ENCODE measurements at places on chromosomes 5 and 9. TPM values are rescaled to one million over a fixed set of nuclear protein-coding genes. Genes with fewer than 3 reads are reported as not detected.

GRCh38 chr9:136840877-136841645 lies 1.2 kb upstream of the AJM1 start:
- peak; percentile 95 for DNase-seq
- H3K27me3 ChIP-seq: no peaks in the 10 kb centered on the region
- H3K4me1 ChIP-seq: peaks cover 45% of the 10 kb centered on the region
- H3K36me3 ChIP-seq: no peaks in the 10 kb centered on the region

- DNase-seq: no peak
- no peaks in the 10 kb centered on the region for H3K27me3 ChIP-seq
- H3K36me3 ChIP-seq: no peaks in the 10 kb centered on the region
- H3K4me1 ChIP-seq: no peaks in the 10 kb centered on the region
- no peak overlapping the region for H3K4me3 ChIP-seq
Observed at GRCh38 chr5:38245307-38245706, 13.1 kb upstream of the EGFLAM start.

Gene PCDHGC5
- 3.1 TPM for total RNA-seq

- H3K36me3 ChIP-seq: no peaks in the 10 kb centered on the region
- no peak overlapping the region for H3K27ac ChIP-seq
- H3K27me3 ChIP-seq: no peaks in the 10 kb centered on the region
- DNase-seq: no peak
- H3K4me3 ChIP-seq: no peak overlapping the region
Observed at GRCh38 chr5:55146080-55146479, 13.9 kb upstream of the GPX8 start.

DNA sequence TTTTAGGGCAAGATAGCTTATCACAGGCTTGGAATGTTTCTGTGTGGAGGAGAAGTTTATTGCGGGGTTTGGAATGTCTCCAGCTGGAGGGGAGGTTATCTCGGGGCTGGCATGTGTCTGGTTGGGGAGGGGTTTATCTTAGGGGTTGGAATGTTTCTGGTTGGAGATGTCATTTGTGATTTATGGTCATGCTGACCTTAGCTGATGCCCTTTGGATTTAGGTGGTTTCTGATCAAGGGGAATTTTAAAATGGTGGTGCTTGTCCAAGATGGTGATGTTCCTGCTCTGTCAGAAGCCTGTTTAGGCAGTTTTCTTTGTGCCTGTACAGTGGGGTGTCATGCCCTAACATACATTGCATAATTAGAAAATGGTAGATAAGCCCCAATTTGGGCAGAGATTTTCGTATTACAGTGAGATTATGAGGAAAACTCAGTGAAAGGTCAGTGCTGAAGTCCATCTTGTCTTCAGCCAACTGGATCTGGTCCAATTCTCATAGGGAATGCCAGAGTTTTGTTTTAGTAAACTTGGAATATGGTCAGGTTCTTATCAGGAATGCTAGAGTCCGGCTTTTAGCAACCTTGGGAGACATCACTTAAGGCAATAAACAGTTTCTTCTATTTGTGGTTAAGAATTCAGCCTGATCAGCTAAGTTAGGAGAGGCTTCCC lies 14.3 kb downstream of the CDK20 start:
- no peaks in the 10 kb centered on the region for H3K36me3 ChIP-seq
- peaks cover 17% of the 10 kb centered on the region for H3K4me1 ChIP-seq
- H3K27me3 ChIP-seq: no peaks in the 10 kb centered on the region
- H3K27ac ChIP-seq: peak overlapping the region; percentile 5
- H3K4me3 ChIP-seq: no peak overlapping the region
- DNase-seq: peak; percentile 45

DNA sequence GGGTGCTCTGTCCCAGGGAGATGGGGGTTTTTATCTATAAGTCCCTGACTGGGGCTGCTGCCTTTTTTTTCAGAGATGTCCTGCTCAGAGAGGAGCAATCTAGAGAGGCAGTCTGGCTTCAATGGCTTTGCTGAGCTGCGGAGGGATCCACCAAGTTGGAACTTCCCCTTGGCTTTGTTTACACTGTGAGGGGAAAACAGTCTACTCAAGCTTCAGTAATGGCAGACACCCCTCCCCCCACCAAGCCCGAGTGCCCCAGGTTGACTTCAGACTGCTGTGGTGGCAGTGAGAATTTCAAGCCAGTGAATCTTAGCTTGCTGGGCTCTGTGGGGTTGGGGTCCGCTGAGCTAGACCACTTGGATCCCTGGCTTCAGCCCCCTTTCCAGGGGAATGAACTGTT lies 375.8 kb downstream of the RAB3C start:
- no peaks in the 10 kb centered on the region for H3K27me3 ChIP-seq
- H3K27ac ChIP-seq: no peak overlapping the region
- H3K4me3 ChIP-seq: no peak overlapping the region
- DNase-seq: no peak

Gene SV2C
- 0.52 TPM for total RNA-seq

DNA sequence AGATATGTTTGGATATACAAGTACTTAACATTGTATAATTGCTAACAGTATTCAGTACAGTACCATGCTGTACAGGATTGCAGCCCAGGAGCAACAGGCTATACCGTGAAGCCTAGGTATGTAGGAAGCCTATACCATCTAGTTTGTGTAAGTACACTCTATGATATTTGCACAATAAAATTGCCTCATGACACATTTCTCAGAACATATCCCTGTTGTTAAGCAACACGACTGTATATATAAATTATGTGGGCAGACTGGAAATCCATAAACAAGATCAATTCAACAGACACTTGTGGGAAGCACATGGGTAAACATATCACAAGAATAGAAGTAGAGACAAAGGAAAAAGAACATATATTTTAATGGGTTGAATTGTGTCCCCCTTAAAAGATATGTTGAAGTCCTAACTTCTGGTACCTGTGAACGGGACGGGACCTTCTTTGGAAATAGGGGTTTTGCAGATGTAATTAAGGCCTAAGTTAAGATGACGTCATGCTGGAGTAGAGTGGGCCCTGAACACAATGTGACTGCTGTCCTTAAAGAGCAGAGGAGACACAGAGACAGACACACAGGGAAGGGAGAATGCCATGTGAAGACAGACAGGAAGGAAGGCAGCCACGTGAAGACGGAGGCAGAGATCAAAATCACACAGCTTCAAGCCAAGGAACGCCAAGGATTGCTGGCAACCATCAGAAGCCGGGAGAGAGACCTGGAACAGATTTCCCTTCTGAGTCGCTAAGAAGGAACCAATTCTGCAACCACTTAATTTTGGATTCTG lies 76.3 kb downstream of the SCAI start:
- no peak overlapping the region for H3K4me3 ChIP-seq
- no peaks in the 10 kb centered on the region for H3K36me3 ChIP-seq

DNA sequence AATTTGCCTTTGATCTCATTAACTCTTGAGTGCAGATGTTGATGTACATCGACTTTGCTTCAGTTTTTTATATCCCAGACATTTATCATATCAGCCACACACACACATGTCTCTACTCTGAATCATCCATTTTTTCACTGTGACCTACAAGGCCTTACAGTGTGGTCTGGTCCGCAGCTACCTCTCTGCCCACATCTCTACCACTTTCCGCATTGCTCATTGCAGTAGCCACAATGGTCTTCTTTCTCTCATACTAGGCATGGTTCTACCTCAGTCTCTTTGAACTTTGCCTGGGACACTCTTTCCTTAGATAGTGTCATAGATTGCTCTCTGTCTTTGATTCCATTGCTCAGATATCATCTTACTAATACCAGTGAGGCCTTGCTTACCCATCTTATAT lies 87.9 kb upstream of the FSD1L start:
- no peaks in the 10 kb centered on the region for H3K4me1 ChIP-seq
- H3K27ac ChIP-seq: no peak overlapping the region
- DNase-seq: no peak
- no peak overlapping the region for H3K4me3 ChIP-seq
- peaks cover 6% of the 10 kb centered on the region for H3K36me3 ChIP-seq
- no peaks in the 10 kb centered on the region for H3K27me3 ChIP-seq

Gene PRDM9
- total RNA-seq: not detected

DNA sequence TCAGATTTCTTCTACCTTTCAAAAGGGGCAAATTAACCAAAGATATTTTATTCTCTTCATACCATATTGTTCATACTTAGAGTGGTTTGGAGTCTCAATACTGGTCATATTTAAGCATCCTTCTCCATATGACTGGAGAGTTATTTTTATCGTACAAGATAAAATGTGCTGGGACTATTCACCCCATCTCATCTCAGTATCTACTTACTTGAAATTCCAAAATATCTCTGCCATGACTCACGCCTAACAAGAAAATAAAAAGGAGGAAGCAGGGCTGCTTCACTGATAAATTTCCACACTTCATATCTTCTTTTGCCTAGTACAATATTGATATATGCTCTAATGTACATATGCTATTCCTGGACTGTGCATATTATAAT lies 277.9 kb upstream of the CDH9 start:
- no peaks in the 10 kb centered on the region for H3K27me3 ChIP-seq
- DNase-seq: no peak
- H3K36me3 ChIP-seq: no peaks in the 10 kb centered on the region

Gene FGF18
- total RNA-seq: not detected

Gene SHISAL2B
- total RNA-seq: 9.9 TPM

Data from body of pancreas (tissue), 4 donors.